NB4 (cell line): ENCODE measurements at places on chromosomes 3 and 15.

DNA sequence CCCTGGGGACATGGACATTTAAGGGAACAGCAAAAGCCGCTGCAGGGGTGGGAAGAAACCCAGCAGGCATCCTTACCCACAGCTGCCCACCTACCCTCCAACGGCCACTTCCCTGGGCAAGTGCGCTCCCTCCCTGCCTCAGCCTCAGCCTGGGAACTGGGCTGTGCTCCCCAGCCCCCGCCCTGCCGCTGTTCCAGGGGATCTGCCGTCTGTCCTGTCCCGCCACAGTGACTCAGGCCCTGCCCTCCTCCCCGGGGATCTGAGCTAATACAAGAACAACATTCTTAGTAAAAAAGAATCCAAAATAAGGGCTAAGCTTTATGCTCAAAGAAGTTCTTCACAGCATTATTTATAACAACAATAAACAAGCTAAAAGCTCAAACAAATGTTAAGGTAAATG, 7.4 kb upstream of the IQSEC1 start:
- DNase-seq, result peak; percentile 79

- no peak for DNase-seq
Observed at GRCh38 chr15:45136378-45136764, 6.6 kb downstream of the DUOX1 start.

DNA sequence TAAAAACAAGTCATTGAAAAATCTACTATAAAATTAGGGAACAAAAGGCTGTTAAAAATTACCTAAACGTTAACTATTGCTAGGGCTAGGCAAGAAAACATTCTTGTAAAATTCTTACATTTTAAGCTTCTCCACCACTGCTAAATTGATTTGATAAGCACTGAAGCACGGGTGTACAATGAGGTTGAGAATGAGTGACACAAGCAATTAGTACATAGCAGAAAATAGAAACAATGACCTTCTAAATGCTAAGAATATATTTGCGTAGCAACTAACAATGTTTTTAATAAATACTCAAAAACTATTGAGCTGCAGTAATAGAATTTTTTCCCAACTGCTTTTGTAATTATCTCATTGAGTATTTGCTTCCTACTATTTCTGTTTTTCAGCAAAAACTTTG, 4.7 kb downstream of the SGO1 start:
- no peak for DNase-seq

- DNase-seq, result no peak
Observed at GRCh38 chr3:165759041-165759440, 78.2 kb downstream of the BCHE start.

GRCh38 chr3:27907929-27908328, 185.8 kb upstream of the EOMES start:
- DNase-seq, result no peak
